ENCODE measurements at places on chromosomes 6 and 20.

- no peak for DNase-seq
Measured at GRCh38 chr6:71808865-71809264, 77.5 kb upstream of the RIMS1 start.

DNA sequence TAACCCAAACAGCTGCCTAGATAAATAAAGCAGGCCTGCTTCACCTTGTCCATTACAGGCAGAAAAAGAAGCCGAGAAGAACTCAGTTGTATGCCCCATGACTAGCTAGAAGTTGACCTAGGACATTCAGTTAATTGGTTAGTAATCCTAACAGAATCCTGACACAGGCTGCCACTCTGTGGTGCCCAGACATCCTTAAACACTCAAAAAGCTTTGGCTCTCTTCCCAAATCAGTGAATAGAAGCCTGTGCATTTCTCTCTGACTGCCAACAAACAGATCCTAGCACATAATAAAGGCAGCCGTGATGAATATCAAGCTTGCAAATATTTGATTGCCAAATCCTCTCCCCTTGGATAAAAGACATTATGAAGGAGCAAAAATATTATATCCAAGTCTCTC lies 519.1 kb upstream of the EYS start:
- no peak for DNase-seq

- peak; percentile 89 for DNase-seq
Measured at GRCh38 chr6:15901141-15902115, 227.5 kb upstream of the MYLIP start.

DNA sequence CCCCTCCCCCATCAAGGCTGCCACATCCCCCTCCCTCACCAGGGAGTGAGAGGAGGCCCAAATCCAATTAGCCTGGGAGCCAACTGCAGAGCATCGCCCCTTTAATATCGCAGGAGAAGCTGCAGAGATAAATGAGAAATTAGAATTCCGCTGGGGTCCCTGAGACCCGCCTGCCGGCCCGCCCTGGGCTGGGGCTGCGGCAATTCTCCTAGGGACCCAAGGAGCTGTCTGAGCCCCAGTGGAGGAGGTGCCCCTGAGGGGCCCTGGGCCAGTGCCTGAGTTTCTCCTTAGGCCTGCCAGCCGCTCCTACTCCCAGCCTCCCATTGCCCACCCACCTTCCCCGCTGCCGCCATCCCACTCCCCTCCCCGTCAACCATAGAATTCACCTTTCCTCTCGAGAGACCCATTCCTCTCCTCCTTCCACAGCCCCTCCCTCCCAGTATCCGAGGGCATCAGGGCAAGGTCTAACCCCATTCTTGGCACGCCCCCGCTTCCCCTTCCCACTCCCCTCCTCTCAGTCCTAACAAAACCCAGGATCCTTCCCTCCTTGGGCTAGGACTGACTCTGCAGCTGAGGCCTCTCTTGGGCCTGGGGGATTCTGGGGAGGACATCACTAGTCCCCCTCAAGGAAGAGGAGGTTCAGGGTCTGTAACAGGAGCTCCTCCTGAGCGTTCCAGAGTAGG lies 20.0 kb upstream of the CDH22 start:
- no peak for DNase-seq

- DNase-seq, result no peak
Measured at GRCh38 chr20:31908016-31908415, 37.6 kb downstream of the TTLL9 start.

DNA sequence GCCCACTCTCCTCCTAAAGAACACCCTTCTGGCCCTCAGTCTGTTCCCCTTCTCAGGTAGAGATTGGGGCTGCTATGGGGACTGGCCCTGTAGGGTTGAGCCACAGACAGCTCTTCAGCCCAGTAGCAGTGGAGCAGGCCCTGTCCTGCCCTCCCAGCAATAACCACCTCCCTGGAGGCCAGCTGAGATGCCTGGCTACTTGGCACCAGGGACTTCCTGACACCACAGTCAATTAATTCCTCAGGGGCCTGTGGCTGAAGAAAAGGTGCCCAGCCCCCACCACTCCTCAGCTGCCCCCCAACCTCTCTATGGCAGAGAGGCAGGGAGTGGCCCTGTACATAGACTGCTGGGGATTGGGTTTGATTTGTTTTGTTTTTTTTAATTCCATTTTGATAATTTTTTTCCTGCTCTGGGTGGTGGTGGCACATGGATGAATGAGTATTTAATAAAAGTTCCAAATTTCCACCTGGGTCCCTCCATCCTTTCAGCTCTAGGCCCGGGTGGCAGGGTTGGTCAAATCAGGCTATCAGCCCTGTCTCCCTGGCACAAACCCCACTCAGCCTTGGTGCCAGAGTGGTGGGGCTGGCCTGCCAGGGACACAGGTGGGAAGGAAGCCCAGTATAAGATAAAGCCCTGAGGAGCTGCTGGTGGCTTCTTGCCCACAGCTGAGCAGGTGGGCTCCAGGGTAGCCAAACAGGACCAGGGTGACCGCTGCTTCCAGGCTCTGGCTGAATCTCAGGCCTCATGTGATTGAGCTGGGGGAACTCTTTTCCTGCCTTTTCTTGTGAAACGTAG lies 1.9 kb upstream of the DEF6 start:
- no peak for DNase-seq

DNA sequence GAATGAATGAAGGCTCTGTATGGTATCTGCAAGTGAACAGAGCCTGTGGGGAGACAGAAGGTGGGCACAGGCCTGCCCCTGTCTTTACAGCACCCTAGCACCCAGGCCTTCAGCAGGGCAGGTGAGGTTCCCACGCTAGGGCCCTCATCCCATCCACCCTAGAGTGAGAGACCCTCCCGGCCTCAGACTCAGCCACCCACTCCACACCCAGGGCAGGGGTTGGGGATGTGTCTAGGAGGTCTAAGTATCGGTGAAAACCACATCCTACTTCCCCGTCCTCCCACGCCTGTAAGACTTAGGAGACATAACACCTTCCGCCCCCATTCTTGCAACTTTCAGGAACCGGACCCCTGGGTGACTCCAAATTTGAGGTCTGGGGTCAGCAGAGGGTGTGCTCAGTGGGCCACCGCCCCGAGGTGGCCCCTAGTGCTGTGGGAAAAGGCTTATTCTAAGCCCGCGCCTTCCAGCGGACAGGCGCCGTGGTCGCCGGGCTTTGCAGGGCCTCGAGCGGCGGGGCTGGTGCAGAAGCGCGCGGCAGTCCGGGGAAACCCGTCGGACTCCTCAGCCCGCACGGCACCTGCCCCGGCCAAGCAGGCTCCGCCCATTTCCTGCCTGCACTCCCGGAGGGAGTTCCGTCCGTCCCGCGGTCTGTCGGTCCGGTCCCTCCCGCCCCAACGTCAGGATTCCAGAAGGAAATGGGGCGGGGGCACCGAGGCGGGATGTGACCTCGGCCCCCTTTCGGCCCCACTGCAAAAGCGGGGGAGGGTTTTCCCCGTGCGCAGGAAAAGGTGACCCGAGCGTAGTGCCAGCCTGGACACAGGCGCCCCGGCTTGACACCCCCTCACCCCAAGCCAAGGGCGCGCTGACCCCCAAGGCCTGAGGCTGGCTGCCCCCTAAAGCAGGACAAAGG lies 868 bp downstream of the SAMD10 start:
- DNase-seq, result peak; percentile 92

DNA sequence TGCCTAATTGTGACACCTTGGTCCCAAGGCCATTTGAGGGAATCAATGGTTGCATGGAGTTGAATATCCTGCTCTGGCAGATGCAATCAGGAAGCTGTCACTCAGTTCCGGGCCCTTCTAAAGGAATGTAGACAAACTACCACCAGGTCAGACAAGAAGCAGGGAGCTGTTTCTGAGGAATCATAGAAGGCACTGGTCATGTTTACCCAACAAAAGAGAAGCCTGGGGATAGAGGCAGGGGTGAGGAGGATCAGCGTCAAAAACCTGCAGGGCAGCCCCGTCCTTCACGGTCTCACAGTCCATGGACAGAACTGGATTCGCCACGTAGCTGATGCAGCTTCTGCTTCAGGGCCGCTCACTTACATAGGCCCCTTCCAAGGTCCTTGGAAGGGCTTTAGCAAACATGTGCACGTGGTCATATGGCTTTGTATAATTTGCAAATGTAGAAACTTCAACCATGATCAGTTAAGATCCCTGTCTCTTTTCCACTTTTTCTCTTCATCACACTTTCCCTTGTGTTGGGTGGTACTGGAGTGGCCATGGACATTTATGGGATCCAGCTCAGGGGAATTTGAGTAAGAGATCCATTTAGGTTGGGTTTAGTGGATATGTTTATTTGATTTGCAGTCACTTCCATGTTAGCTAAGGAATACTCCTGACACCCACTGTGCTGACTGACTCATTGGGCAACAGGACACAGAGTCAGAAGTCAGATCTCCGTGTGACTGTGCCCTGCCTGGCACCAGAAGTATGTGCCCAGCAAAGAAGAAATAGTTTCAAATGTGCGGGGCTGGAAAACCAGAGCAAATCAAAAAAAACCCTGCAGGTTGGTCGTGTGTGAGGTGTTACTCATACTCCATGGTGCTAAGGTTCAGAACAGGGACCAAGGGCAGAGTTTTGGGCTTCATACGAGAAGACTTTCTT lies 60.0 kb upstream of the ZFAND3 start:
- DNase-seq, result no peak

- no peak for DNase-seq
Measured at GRCh38 chr6:164178679-164179332, 764.3 kb downstream of the QKI start.

GRCh38 chr6:53321701-53322100 lies 27.0 kb downstream of the ELOVL5 start:
- DNase-seq, result no peak

DNA sequence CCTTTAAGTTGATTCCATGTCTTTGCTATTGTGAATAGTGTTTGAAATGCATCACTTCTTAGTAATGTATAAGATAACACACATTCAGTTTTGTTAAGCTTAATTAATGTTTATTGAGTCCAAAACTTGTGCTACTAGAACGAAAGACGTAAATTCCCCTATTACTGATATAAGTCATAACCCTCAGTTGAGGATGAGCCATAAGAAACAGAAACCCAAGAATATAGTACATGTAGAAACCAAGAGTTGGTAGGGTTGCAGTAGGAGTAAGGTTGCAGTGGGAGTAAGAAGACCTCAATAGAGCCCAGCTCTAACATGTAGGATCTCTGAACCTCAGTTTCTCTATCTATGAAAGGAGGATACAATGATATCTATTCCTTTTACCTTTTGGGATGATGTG lies 19.3 kb downstream of the CITED2 start:
- no peak for DNase-seq

DNA sequence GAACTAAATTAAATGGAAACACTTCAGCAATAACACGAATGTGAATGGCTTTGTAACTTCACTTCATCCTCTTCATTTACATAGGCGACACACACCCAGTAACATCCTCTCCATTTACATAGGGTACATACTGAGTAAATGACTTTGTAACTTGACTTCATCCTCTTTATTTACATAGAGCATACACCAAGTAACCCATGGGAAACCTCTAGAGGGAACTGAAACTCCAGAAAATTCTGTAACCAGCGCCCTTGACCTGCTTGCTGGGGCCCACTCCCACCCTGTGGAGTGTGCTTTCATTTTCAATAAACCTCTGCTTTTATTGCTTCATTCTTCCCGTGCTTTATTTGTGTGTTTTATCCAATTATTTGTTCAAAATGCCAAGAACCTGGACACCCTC lies 81.6 kb upstream of the OPRM1 start:
- no peak for DNase-seq

DNA sequence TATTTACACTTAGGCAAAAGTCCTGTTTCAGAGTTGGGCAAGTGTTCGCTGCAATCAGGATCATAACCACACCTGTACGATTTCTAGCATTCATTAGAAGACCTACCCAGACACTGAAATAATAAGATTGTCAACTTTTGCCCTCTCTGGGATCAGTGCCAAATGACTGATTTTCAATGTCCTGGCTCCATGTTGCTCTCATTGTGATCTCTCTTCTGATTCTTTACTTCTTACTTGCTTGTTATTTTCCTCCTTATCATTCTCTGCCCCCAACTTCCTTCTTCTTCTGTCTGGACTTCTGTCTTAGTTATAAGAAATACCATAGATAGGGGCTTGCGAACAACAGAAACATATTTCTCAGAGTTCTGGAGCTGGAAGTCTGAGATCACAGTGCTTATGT lies 94.4 kb upstream of the BMP2 start:
- DNase-seq, result no peak

DNA sequence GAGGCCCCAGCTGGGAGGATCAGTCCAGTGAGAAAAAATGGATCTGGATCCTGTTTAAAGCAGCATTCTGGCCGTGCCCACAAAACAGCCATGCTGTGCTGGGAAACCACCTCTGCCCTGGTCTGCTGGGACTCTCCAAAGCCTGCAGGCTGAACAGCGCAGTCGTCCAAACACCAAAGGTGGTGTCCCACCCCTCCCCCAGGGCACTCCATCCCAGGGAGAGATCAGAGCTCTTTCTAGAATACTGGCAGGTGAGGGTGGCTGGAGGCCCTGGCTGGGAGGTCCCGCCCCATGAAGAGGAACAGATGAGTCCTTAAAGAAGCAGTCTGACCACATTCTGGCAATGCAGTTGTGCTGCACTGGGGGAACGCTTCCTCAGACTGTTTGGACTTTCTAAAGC lies 84.6 kb downstream of the MRAP2 start:
- no peak for DNase-seq

DNA sequence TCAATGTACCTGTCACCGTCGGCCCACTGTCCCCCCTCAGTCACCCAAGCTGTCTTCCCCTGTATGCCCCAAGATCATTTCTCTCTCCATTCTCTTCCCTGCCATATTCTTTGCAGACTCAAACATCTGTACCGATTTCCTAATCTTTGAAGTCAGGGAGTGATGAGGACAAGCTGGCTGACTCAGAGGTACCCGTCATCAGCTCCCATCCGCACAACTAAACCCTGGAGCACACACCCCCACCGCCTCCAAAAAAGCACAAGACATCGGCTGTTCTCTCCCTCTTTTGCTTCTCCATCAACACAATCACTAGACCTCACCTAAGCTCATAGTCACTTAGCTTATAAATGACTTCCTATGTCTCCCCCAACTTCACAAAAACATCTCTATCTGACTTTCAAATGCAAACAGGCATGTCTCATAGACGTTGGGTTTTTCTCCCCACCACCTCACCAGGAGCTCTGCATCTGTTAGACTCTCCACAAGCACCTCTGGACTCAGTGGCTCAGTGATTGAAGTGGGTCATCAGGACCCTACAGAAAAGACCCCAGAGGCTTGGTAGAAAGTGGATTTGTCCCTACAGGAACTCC lies 11.5 kb upstream of the NFATC2 start:
- no peak for DNase-seq

DNA sequence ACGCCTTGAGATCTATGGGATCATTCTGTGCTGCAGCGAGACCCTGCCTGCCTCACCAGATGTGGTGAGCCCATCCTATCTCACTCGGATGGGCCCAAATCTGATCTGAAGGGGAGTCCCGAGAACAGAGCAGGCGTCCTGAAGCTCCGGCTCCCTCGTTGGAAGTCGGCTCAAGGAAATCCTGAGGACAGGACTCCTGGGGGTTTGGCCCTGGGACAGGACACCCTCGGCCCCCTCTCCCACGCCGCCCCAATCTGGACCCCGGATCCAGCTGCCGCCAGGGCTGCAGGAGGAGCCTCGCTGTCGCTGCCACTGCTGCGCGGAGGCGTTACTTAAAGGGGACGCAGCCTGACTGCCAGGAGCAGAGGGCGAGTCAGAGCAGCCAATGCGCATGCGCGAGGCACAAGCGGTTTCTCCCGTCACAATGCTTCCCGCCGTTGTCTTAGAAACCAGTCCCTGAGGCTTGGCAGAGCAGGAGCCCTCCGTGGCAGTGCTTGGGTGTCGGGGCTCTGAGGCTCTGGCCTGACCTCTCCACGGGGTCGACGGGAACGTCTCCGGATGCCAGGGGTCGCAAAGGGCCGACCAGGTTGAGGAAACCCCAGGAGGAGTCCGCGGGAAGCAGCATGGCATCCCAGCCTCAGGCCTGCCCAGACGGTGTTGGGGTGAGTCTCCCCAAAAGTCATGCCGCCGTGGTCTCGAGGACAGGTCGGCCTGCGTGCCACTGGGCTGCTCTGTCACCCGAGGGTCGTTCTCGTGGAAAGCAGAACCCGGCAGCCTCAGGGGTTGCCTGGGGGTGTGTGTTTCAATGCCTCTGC lies 1567.8 kb upstream of the DEFB115 start:
- DNase-seq, result peak; percentile 16

Measured in lower leg skin (tissue), 4 donors.